ENCODE measurements at places on chromosomes 1 and 21.

GRCh38 chr1:38834937-38835827, 24.4 kb downstream of the RRAGC start:
- peak; percentile 83 for DNase-seq

DNA sequence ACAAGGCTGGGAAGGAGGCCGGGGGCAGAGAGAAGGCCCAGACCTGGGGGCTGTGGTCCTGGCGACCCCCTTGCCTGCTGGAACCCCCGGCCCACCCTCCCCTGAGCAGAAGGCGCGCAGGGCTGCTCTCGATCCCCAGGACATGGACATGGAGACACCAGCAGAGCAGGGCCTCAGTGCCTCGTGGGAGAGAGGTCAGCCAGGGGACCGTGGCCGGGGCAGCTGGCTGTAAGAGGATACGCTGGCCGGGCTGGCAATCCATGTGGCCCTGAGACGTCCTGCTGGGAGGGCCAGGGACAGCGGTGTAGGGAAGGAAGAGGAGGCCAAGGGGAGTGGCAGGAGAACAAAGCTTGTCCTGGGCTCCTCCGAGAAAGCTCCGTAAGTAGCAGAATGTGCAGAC, 132.2 kb downstream of the CASZ1 start:
- no peak for DNase-seq

- no peak for DNase-seq
These were observed 118.8 kb downstream of the BRINP2 start for GRCh38 chr1:177289532-177289931.

- DNase-seq = no peak
These were observed 9.1 kb downstream of the SMAP2 start for GRCh38 chr1:40382601-40383000.

GRCh38 chr1:100868364-100868995, 26.2 kb downstream of the EXTL2 start:
- DNase-seq = peak; percentile 26

DNA sequence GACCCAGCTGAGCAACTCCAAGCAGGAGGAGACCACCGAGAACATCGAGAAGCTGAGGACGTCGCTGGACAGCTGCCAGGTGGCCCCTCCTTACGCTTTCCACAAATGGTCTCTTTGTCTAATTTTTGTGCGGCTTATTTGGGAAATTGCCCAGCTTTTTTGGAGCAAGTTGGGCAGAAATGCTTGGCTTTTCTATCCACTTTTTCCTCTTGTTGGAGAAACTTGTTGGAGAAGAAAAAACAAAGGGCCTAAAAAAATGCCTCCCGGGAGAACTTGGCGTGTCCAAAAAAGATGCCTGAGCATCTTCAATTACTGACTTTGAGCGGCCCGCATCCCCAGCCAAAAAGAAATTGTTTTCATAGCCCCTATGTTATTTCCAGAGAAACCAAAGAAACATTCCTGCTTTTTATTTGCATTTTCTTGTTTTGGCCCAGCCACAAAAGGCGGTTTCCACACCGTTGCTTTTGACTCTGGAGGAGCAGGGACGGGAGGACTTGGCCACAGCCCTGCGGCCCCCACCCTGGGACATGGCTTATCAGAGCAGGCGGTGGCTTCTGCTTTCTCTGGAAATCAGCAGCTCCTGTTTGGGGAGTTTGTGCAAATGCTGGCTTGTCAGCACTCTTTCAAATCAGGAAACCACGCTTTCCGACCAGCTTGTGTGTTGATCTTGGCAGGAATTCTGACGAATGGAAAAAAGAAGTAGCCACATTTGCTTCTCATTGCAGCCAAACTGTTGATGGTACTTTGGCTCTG, 81.2 kb upstream of the EFHD2 start:
- no peak for DNase-seq

DNA sequence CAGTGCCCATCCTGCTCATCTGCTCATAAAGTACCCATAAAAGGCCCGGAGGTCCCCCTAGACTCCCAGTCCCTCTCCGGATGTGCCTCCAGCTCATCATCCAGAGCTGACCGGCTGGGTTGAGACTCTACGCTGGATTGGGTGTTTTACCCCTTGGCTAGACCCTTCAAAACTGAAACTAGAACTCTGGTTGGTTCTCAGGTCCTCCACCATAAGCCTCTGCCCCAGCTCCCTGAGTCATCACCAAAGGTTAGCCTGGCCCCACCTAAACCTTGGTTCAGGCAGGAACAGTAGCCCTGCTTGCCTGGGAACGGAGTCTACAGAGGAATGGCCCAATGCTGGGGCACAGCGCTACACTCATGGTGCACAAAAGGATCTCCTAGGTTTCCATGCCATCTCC, 75.1 kb downstream of the TLR5 start:
- DNase-seq = no peak

DNA sequence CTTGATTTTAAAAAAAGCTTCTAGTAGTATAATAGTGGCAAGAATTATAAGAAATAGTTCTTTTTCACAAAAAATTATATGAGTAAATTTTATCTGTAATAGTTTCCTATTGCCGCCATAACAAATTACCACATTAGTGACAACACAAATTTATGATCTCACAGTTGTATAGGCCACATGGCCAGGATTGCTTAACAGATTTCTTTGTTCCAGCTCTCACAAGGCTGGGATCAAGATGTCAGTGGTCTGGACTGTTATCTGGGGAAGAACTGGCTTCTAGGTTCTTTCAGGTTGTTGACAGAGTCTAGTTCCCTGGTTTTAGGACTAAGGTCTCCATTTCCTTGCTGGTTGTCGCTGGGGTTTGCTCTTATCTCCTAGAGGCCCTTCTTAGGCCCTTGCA, 236.4 kb downstream of the USP25 start:
- no peak for DNase-seq

- DNase-seq = no peak
These were observed 242.4 kb upstream of the LYPLAL1 start for GRCh38 chr1:218931324-218931723.

GRCh38 chr1:164559342-164560051, 513 bp downstream of the PBX1 start:
- peak; percentile 32 for DNase-seq

DNA sequence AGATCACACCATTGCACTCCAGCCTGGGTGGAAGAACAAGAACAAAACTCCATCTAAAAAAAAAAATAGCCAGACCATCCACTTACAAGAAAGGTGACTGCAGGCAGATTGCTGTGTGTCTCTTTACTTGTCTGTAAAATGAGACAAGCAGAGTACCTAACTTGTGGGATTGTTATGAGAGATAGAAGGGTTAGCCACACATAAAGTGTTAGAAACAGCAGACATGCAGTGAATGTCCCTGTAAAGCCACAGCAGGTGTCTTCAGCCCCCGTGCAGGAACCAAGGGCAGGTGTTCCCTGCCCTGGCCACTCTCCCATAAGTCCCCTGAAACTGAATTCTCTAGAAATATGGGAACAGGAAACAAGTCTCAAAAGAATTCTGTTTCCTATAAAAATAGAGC, 40.8 kb upstream of the EFHD2 start:
- DNase-seq = no peak

DNA sequence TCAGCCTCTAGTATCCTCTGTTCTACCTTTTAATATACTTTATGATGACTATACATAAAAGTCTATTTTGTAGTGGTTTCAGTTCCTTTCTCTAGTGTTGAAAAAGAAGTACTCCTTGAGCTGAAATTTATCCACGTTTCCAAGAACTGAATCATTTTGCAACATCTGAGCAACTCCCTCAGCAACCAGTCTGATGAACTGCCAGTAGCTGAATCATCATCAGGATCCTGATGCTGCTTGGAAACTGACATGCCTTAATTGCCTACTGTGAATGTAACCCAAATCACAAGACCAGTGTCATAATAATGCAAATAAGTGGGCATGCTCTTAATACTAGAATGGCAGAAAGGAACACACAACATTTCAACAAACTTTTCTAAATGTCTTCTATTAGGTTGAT, 103.3 kb downstream of the CYYR1 start:
- no peak for DNase-seq

DNA sequence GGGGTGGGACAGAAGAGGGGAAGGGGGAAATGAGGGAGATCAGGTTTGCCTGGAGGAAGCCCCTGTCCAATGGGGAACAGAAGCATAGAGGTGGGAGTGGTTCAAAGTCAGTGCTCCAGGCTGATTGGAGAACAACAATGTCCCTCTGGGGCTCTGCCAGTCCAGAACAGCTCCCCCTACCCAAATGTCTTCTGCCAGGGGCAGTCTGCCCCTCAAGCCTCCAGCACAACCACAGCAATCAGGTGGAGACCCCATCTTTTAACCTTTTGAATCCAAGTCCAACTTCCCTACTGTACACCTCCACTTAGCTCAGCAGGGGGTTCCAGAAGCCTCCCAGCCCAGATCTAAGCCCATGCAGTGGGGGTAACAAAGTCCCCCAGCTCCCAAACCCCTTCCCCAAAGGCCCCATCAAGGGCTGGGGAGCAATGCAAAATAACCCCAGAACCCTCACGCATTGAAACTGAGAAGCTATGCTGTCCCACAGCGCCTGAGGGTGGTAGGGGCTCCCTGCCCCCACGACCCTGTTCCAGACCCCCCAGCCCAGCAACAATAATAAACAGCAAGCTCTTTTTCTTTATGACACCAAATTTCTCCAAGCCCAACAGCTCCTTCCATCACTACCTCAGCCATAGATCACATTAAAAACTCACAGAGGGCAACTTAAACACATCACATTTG, 3.3 kb downstream of the AHDC1 start:
- no peak for DNase-seq

GRCh38 chr1:54161495-54162168, 8.8 kb upstream of the CDCP2 start:
- no peak for DNase-seq

GRCh38 chr1:247375747-247376146, 40.2 kb upstream of the NLRP3 start:
- DNase-seq = no peak

DNA sequence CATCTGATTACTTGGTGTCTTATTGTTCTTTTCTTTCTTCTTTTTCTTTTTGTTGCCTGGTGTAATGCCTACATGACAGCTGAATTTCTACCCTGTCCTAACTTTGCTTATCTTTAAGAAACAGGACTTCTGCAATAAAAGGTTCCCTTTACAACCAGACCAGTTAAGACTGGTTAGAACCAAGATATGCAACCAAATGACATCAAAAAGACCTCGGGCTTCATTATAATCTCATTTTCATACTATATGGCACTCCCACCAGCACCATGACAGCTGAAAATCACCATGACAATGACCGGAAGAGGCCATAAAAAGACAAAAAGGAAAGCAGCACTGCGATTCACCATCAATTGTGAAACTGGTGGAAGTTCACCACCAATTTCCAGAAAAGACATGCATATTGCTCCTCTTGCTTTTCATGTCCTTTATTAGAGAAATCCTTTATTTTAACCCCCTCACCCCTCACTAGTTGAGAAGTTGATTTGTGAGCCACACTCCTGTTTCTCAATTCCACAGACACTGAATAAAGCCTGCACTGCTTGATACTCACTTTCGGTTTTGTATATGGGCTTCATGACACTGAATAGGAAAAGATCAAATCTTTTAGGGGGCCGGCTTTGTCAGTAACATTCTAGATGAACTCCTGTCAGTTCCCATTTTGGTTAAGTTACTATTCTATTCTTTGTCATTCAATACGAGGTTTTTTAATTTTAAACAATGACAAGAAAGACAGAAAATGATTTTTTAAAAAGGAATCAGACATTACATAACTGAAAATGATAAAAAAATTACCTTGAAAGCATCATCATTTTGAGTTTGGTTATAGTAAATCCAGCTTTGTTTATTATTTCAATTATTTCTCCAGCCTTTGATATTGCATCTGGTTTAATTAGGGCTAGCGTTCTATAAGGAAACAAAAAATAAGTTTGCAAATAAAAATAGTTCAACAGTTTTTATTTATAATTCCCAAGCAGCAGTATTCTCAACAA, 58.1 kb downstream of the NME7 start:
- DNase-seq = peak; percentile 57

DNA sequence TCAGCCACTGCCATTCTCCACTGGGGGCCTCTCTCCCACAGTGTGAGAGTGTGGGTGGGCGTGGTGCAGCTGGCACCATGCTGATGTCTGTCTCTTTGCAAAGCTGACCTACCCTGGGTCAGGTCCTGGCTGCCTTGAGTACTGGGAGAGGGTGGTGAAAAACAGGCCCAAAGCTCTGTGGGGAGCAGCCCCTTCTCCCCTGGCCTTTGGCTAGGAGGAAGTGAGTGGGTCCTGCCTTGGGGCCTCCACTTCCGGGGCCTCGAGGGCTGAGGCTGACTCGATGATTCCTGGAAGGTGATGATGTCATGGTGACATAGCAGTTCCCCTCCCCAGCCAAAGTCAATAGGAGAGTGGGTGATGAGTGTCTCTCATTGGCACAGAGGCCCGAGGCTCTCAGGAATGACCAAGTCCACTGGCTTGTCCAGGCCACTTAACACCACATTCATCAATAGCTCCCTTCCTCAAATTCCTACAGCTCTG, 53.0 kb downstream of the IER5 start:
- no peak for DNase-seq

GRCh38 chr1:202800742-202801141, 7.5 kb downstream of the KDM5B start:
- no peak for DNase-seq

- DNase-seq = peak; percentile 29
These were observed 639 bp upstream of the SPATA1 start for GRCh38 chr1:84505493-84506001.

GRCh38 chr1:200626853-200627534, 6.4 kb upstream of the KIF14 start:
- peak; percentile 52 for DNase-seq

DNA sequence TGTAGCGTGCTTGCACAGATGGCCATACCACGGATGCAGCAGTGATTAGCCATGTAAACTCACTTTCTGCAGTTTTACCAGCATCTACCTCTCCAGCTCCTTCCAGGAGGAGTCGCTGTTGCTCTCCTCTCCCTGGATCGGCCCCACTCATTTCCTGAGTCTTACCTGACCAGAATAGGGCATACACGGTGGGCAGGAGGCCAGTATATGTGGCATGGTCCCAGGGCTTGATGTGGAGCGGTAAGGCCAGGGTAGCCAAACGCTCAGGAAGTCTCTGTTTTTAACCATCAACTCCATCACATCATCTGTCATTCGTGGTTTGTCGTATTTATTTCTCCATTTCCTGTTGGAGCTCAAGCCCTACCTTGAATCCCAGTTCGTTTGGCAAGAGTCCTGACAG, 163.4 kb upstream of the USP24 start:
- peak; percentile 14 for DNase-seq

- DNase-seq = peak; percentile 56
These were observed 69.6 kb downstream of the SDCCAG8 start for GRCh38 chr1:243325305-243325890.

DNA sequence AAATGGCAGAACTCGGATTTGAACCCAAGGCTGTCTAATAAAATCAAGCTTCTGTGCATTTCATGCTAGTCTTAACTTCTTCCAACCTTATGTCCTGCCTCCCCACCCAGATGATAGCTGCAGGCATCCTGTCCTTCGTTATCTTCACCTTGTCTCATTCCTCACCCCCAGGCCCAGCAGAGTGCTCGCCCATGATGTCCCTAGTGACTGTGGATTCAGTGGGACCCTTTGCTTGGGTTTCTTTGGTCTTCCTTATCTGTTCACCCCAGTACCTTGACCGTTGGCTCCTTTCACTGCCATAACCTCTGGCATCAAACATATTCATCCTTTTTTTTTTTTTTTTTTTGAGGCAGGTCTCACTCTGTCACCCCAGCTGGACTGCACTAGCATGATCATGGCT, 5.6 kb upstream of the BSDC1 start:
- DNase-seq = no peak

GRCh38 chr1:180918519-180918918, 5.8 kb downstream of the KIAA1614 start:
- peak; percentile 63 for DNase-seq

GRCh38 chr1:221182791-221183533, 303.7 kb downstream of the HLX start:
- no peak for DNase-seq

- DNase-seq = no peak
These were observed 204.7 kb downstream of the BARHL2 start for GRCh38 chr1:90512441-90512840.

- DNase-seq = no peak
These were observed 574.8 kb upstream of the ZRANB2 start for GRCh38 chr1:71655604-71656003.

Data from MM.1S (cell line).